LNCaP clone FGC (cell line): ENCODE measurements at places on chromosomes 12 and 14.

DNA sequence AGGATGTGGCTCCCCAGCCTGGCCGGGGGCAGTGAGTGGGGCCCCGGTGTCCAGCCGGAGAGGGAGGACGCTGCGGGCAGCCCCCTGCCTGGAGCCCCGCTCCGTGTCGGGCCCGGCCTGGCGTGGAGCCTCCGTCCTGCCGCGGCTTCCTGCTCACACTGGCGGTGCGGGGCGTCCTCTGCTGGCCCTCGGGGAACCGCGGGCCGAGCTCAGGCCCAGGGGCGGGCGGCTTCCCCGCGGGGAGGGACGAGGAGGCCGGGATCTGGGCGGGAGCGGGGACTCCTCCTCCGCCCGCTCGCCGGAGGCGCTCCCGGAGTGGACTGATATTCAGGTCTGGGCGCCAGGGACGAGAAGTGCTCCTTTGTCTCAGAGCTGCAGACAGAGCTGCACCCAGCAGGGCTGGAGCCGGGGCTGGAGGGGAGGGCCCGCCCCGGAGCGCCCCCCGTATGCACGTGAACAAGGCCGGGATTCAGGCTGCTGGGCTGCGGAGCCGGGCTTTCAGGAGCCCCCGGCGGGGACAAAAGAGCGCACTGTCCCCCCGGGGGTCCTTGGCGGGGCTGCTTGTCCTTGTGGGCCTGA, 2.2 kb downstream of the MMP17 start:
- DNase-seq = no peak

DNA sequence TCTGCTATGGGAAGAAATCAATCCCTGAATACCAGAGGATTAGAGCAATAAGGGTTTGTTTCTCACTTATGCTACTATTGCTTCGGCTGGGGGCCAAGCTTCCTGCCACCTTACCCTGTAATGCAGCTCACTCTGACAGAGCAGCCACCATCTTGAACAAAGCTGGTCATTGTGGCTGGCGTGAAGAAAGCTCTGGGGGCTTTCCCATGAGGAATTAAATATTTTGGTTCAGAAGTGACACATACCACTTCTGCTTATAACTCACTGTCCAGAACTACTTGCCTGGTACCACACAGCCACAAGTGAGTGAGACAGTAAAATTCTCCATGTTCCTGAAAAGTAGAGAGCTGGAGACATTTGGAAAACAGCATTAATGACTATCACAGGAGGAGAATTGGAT, 82.6 kb downstream of the GALNT8 start:
- no peak for DNase-seq

DNA sequence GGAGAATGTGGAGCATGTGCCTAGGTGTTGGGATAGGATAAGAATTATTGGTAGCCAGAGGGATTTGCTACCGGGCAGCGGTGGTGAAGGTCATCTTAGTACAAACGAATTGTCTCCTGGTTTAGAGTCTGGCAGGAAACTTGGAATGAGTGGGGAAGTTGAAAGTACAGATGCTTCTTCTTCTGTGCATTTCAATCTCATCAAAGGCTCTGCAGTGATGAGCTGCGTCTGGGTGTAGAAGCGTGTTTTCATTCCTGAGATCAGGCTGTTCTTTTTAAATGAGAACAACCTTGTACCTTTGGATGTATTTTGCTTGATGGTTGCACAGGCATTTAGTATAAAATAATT, 2.1 kb downstream of the WNK1 start:
- no peak for DNase-seq

- no peak for DNase-seq
Observed at GRCh38 chr14:56206596-56206995, 88.4 kb downstream of the PELI2 start.

- no peak for DNase-seq
Observed at GRCh38 chr14:30381861-30382480, 177.0 kb upstream of the G2E3 start.

- DNase-seq = no peak
Observed at GRCh38 chr12:96623656-96624217, 134.4 kb downstream of the CFAP54 start.
